ENCODE measurements at places on chromosomes 6 and 20.

DNA sequence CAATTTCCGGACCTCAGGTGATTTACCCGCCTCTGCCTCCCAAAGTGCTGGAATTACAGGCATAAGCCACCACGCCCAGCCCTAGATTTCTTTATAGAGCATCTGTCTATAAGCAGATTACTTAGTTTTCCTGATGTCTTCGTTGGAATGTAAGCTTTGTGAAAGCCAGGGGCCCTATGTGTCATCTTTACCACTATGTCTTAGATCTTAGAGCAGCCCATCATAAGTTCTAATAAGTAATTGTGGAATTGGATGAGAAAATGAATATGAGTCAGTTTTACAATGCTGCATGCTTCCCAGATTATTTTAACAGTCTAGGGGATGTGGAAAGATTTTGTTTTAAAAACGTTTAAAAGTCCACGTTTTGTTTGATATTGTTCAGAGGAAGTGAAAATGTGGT lies 9.1 kb upstream of the ZBTB2 start:
- no peak for DNase-seq

DNA sequence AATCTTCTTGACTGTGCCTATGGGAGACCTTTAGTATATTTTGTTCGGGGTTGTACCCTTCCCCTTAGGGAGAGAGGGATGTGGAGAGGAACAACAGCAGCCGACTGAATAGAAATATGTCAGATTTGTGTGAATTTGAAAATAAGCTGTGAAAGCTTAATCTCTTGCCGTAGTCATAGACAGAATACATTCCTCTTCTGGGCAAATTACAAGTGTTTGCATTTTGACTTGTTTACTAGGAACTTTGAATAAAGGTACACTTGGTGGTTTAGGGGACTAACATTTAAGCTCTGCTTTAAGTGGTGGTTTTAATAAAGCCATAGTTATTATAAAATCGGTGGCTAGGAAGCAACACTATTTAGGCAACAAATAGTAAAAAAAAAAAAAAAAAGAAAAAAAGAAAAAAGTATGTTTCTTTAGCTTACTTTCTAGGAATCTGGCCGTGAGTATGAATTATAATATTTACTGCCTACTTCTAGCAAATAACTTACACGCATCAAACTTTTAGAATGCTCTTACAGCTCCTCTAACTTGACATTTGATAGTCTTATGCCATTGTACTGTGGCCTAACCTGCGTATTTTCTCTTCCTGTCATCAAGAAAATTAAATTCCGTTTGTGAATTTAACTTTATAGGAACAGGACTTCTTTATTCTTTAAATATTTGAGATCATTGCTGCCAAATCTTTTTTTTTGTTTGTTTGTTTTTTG lies 65.1 kb downstream of the ZBTB2 start:
- no peak for DNase-seq

DNA sequence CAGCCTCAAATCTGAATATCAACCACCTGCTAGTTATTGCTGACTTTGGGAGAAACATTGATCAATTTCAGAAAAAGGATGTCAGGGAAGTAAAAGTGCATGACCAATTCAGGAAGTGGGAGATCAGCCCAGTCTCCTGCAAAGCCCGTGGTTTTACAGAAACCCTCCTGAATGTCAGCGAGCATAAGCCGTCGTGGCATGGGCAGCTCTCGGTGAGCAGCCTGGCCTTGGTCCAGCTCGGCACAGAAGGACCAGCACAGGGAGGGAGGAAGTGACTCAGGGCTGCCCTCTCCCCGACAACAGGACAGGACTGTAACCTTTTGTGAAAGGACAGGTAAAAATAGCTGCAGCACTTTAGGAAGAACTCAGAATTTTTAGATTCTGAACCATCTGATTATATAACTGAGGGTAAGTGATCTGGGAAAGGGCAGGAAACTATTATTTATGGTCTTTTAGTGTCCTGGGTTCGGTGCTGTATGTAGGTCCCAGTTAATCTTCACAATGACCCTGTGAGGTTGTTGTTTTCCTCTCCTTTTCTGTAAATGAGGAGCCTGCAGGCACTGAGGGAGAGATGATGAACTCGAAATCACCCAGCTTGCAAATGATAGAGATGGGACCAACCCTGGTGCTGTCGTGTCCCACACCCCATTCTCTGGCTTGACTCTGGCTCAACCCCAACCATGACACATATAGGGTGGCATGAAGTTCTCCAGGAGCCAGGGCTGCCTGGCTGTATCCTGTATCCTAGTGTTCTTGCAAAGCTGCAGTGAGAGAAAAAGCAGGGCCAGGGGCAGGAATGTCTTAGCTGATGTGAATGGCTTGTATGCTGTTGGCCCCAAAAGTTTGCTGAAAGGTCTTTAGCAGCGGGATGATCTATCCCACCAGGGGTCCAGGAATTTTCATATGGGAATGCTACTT lies 37.6 kb downstream of the NRN1 start:
- no peak for DNase-seq

DNA sequence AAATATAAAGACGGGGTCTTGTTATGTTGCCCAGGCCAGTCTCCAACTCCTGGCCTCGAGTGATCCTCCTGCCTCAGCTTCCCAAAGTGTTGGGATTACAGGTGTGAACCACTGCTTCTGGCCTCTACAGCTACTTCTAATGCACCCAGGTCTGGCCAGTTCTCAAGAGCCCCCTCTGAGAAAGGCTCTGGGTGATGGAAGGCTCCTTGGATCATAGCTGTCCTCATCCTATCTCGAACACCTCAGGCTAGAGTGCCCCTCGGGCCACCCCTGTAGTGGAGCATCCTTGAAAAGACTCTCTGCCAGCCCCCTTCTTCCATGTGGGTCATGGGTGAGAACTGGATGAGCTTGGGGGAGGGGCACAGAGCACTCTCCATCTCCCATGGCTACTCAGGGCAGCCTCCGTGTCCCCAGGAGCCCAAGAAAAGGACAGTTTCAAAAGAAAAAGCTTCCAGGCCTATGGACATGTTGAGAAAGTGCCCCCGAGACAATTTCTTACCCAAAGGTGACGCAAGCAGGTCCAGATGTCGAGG lies 714 bp upstream of the MYLK2 start:
- no peak for DNase-seq

GRCh38 chr20:5843054-5843592 lies 92.9 kb downstream of the SHLD1 start:
- no peak for DNase-seq

DNA sequence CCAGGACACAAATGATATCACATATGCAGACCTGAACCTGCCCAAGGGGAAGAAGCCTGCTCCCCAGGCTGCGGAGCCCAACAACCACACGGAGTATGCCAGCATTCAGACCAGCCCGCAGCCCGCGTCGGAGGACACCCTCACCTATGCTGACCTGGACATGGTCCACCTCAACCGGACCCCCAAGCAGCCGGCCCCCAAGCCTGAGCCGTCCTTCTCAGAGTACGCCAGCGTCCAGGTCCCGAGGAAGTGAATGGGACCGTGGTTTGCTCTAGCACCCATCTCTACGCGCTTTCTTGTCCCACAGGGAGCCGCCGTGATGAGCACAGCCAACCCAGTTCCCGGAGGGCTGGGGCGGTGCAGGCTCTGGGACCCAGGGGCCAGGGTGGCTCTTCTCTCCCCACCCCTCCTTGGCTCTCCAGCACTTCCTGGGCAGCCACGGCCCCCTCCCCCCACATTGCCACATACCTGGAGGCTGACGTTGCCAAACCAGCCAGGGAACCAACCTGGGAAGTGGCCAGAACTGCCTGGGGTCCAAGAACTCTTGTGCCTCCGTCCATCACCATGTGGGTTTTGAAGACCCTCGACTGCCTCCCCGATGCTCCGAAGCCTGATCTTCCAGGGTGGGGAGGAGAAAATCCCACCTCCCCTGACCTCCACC lies 42.2 kb downstream of the SIRPA start:
- no peak for DNase-seq

DNA sequence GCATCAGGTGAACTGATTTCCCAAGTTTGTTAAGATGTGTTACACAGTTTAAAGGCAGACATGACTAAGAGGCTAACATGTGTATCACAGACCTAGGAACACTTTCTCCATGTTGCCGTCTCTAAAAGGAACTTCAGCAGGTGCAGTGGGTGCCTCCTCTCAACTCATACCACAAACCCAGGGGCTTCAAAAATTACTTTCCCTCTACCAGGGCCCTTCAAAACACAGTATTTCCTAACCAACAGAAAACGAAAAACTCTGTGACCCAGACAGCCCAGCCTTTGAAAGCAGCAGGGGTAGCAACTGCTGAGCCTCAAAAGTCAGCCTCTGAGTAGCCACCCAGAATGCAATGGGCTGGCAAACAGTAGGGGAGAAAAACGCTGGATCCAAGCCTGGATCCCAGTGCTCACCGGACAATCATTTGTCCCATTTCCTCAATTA lies 28.5 kb downstream of the B4GALT5 start:
- no peak for DNase-seq

GRCh38 chr20:45115829-45116228 lies 855 bp upstream of the WFDC5 start:
- no peak for DNase-seq

DNA sequence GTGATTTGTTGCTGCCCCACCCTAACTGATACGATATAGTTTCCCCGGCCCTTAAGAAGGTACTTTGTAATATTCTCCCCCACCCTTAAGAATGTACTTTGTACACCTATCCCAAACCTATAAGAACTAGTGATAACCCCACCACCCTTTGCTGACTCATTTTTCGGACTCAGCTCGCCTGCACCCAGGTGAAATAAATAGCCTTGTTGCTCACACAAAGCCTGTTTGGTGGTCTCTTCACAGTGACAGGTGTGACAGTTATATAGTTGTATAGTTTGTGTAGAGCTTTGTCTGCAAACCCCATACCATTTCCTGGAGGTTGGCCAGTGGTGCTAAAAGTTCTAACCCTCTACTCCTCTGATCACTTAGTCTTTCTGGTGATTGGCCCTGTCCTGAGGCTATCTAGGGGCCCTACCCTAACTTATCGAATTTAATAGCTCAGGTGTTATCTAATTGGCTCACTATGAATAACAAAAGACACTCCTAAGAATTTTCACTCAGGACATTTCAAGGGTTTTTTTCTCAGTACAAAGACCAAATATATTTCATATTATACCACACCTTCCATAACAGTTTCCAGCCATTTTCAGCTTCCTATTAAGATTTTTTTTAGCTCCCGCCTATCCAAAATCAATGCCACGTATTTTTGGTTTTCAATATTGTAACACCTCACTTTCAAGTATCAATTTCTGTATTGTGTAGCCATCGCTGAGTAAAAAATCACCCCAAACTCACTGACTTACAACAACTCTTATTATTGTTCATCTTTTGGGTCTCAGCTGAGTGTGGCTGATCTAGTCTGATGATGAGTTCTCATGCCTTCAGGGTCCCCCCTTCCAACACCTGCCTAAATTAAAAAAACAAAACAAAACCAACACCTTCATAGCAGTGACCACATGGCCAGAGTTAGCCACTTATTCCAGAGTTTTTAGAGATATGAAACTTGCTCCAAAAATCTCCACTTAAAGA lies 9.8 kb upstream of the BTN1A1 start:
- no peak for DNase-seq

GRCh38 chr6:90978046-90978445 lies 391.2 kb upstream of the MAP3K7 start:
- no peak for DNase-seq

GRCh38 chr6:42236682-42237473 lies 19.2 kb upstream of the MRPS10 start:
- DNase-seq = no peak

DNA sequence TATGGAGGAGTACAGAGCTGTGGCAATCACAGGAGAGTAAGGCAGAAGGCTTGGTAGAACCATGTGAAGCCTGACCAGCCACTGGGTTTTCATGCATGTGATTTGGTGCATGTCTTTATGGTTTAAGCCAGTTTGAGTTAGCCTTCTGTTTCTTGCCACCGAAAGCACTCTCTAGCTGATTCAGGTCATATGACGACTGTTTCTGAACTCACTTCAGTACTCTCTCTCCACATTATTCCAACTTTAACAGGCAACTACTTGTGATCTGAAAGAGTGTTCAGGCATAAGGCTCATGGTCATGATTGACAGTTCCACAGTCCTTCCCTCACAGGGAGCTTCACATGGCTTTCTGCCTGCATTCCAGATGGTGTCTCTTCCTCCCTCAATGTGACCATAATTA lies 63.3 kb upstream of the TAB2 start:
- no peak for DNase-seq

- no peak for DNase-seq
Observed at GRCh38 chr6:35483893-35484645, 12.8 kb downstream of the TEAD3 start.

DNA sequence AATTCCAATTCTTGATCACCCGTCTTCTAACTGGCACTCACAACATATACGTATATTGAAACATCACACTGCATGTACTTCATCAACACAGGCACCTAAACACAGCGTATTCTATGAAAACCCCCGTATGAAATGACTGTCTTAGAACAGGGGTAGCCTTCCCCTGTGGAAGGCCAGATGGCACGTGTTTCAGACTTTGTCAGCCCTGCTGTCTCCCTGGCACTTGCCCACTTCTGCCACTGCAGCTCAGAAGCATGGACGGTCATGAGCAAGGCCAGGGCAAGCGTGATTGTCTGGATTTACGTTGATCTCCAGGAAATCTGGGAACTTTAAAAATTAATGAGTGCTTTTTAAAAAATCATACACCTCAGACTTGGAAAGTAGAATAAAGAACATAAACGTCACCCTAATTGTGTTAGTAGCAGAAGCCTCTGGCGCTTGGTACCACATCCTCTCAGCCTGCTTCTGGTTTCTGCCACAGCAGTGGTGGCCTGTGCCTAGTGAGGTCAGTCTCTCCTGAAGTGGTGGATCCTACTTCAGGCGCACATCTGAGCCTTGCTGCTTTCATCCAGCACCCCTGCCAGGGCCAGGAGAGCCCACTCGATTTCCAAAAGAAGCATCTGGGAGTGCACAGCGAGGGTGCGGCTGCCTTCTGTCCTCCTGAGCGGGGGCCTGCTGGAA lies 18.3 kb downstream of the PDE10A start:
- no peak for DNase-seq

- no peak for DNase-seq
Observed at GRCh38 chr6:140070846-140071473, 696.5 kb upstream of the CITED2 start.

GRCh38 chr20:14991023-14991422 lies 653.6 kb upstream of the FLRT3 start:
- DNase-seq = no peak

DNA sequence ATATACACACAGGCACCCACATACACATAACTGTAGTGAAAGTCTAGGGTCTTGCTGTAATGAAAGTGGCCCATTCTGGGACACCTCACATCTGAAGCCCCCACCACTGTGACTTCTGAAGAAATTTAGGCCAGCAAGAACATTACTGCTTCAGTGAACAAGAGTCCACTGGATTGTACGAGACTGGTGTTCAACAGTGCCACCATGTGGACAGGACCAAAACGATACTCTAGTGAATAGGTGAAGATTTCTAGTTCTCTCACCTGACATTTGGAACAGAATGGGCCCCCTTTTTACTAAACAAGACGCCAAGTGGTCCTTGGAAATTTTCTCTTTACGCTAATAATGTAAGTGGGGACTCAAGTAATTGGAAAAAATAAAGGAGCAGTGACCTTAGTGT lies 156.9 kb downstream of the MAFB start:
- no peak for DNase-seq

GRCh38 chr6:1871724-1872315 lies 262.1 kb downstream of the FOXC1 start:
- no peak for DNase-seq

Data from stimulated activated CD8-positive, alpha-beta memory T cell treated with anti-CD3 and anti-CD28 coated beads, Interleukin-7, amount 100 ng/mL, for 4 hours (primary cell).